ENCODE measurements at places on chromosomes 1 and 21.

- no peak for DNase-seq
These were observed 24.6 kb downstream of the XCL1 start for GRCh38 chr1:168601051-168601450.

DNA sequence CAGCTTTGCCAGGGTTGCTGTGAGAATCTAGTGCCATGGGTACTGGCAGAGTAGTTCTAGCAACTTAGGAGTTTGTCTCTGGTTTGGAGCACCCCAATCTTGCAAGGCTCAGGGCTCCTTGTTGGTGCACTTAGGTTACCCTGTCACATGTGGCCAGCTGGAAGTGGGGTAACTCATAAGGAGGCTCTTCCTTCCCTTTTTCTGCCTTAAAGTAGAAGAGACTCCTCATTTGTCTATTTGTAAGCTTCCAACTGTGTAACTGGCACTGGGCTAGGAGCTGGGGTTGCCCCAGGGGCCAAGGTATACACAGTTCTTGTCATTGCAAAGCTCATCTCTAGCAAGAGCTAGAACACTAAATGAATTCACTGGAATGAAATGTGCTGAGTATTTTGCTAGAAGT is 10.6 kb downstream of the MROH7 start:
- DNase-seq = no peak

DNA sequence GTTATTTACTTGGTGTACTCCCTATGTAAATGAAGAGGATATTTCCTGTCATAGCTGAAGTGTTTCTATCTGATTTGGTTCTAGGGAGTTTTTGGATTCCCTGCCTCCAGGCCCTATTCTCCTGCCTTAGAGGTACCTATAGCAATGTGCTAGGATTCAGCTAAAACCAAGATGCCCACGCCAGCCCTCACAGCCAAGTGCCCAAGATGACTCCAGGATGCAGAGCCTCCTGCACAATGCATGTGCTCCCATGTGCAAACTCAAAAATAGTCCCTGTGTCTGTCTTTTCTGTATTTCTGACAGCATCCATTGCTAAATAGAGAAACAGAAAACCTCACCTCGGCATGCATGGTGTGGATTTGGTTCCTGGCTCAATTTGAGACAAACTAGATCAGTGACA is 887 bp upstream of the TARBP1 start:
- DNase-seq = no peak

- DNase-seq = no peak
These were observed 7.5 kb upstream of the LHX8 start for GRCh38 chr1:75126611-75127101.

- no peak for DNase-seq
These were observed 22.1 kb downstream of the INSL5 start for GRCh38 chr1:66778969-66779368.

GRCh38 chr1:20370698-20371097 is 80.0 kb downstream of the VWA5B1 start:
- no peak for DNase-seq

DNA sequence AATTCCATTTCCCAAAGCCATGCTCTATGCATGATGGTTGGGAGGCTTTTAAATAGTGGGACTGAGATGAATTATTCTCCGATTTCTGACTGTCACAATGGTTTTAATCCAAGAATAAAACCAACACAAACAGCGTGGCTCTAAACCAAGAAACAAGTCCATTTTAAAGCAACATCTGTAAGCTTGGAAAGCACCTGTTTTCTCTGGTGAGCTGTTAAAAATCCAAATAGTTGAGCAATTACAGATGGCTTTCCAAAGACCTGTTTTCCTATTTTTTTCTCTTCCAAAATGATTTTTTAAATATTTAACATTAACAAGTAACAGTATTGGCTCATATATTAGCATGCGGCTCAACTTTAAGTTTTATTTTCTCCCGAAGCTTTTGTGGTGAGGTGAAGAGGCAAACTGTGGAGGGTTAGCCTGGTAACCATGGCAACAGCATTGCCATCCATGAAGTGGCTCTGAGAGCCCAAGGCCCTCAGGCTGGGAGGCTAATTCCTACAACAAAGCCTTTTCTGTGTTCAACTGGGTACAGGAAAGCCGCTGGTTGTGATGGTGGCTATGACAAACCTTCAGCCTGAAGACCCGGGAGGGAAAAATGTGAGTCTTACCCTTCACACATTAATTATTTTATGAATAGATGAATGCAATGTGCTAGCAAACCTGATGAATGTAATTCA is 56.7 kb upstream of the B3GALT5 start:
- DNase-seq = no peak

- DNase-seq = peak; percentile 6
These were observed 2.6 kb upstream of the IFI44L start for GRCh38 chr1:78617615-78618026.

DNA sequence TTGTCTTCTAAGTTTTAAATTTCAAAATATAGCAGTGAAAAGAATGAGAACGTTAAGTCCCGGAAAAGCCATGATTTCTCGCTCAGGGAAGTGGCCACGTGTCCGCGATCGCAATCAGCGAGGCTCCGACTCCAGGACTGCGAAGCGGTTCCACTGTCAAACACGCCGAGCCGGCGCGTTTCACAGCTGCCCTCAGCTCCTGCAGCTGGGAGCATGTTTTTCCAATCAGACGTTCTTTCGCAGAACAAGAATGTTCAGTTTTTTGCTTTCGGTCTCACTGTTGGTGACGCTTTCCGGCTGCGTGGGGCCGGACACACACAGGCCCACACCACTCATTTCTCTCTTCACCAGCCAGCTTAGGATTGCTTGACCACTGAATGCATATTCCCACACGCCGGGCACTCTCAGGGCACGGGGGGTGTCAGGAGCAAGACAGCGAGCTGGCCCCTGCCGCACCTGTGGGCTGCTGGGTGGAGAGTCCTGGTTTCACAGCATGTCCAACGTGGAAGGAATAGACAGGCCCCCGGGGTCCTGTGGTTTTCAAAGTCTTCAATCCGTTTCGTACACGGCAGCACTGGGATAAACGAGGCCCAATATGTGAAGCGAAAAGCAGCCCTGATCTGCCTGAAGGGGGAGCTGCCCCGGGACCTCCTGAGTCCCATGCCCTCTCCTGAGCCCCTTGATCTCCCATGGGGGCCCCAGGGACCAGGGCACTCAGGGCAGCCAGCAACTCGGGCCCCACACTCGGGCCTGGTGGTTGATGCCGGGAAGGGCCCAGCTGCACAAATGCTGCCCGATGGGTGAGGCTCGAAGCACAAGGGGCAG is 47.3 kb upstream of the COL18A1 start:
- no peak for DNase-seq

DNA sequence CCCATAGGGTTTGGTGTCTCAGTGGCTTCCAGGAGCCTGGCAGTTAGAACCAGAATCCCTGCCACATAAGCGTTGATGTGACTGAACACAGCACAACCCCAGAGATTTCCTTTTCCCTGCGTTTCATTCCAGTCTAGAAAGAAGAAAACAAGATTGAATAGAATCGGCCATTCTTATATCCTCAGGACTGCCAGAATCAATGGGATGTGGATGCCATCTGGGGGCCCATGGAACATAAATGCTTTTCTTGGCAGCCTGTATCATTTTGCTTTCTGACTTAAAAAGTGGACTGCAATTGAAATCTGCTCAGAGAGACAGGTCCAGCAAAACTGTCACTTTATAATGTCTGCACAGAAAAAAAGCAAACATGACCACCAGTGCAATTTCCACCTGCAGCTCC is 80.3 kb downstream of the DISC1 start:
- no peak for DNase-seq

- peak; percentile 22 for DNase-seq
These were observed 569 bp downstream of the ATF3 start for GRCh38 chr1:212608959-212609700.

GRCh38 chr1:218273762-218274479 is 11.2 kb upstream of the RRP15 start:
- no peak for DNase-seq

GRCh38 chr1:221286399-221286798 is 407.2 kb downstream of the HLX start:
- DNase-seq = no peak

All from activated naive CD8-positive, alpha-beta T cell treated with anti-CD3 and anti-CD28 coated beads, Interleukin-2, amount 50 U/mL, for 16 hours (primary cell).